ENCODE measurements at places on chromosomes 2 and 18.

DNA sequence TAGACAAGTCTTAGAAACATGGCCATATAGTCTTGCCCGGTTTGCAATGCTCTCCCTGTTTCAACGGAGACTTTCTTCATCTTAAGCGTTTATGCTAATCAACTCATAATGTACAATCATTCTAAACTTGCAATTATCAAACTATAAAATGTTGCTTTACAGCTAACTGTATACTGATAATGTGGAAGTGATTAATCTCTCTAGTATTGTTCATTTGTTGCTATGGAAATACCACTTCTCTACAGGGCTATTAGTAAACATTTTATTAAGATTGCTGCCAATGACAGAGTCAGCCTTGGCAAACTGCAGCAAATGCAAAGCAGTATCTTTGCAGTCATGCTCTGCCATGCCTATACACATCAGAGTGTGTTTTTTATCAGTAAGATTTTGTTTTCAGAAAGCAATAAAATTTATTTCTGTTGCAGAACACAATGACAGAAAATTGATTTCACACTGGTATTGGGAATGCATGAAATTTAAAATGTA is 1201.8 kb upstream of the CDH2 start:
- no peak for DNase-seq

GRCh38 chr2:134670955-134671354 is 47.8 kb downstream of the TMEM163 start:
- DNase-seq: no peak

GRCh38 chr2:62329797-62330196 is 133.9 kb downstream of the B3GNT2 start:
- no peak for DNase-seq

DNA sequence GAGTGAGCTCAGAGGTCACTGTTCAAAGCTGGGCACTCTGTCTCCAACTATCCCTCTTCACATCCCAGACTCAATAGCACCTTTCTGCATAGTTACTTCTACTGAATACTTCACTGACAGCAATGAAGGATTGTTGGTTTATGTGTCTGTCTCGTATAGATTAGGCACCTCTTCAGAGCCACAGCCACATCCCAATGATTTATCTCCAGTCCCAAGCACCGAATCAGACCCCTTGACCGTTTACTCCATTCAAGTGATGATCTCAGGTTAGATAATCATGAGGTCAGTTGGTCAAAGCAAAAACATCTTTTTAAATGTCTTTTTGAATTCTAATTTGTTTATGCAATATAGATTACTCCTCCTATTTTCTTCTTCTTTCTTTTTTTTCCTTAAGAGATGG is 14.7 kb downstream of the NEDD4L start:
- no peak for DNase-seq

GRCh38 chr2:6913415-6914157 is 3.6 kb upstream of the RNF144A start:
- DNase-seq: no peak

DNA sequence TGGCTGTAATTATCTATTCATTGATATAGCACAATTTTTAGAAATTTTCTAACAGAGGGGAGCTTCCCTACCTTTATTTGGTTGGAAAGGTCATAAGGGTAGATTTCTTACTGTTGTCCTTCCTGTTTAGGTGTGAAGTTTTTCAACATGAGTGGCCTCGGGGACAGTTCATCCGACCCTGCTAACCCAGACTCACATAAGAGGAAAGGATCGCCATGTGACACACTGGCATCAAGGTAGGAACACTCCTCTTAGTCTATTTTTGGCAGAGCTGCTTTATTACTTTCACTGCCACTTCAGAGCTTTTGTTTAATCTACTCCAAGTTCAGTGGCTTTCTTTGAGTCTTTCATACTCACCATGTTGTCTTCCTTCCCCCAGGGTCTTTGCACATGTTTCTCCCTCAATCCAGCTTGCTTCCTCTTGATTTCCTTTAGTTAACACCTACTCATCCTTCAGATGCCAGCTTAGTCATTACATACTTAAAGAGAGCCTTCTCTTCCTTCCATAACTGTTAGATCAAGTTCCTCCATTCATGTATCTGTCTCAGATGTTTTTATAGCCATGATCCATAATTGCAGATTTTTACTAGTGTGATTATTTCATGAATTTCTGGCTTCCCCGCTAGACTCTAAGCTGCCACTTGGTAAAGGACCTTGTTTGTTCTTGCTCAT is 134.5 kb downstream of the PTRHD1 start:
- no peak for DNase-seq

GRCh38 chr2:2229626-2230432 is 101.2 kb downstream of the MYT1L start:
- DNase-seq: no peak

GRCh38 chr2:147577323-147577997 is 267.4 kb upstream of the ACVR2A start:
- no peak for DNase-seq

- DNase-seq: no peak
Measured at GRCh38 chr2:2569306-2569705, 238.2 kb upstream of the MYT1L start.

DNA sequence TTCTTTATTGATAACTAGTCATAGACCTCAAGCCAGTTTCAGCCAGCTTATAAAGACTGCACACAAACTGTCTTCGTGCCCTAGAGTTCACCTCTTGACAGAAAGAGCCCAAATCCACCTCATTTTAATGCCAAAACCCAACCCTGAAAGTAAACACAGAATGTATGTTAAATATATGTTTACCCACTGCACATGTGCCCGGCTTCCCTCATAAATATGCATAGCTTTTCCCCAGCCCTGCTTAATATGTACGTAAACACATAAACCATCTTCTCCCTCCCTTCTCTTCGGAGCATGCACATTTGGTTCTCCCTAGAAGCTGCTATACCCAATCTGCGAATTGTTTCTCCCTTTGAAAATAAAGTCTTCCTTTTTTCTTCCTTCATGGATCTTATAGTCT is 73.9 kb upstream of the XIRP2 start:
- DNase-seq: no peak

GRCh38 chr2:181658444-181658843 is 1.5 kb upstream of the CERKL start:
- DNase-seq: no peak

DNA sequence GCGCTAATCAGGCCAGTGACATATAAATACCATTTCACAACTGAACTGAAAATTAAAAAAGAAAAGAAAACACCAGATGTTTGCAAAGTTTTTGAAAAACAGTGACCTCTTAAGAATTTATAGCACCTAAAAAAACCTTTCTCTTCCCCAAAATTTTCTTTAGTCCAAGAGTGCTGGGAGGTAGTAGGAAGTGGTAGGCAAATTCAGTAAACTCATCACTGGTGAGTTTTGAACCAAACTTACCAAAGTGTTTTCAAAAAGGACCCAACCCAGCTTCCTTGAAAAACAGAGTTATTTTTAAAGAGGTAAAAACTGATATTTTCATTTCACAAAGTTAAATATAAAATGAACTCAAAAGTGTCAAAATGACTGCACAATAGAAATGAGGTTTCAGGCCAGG is 90.4 kb downstream of the TMEM247 start:
- no peak for DNase-seq

- no peak for DNase-seq
Measured at GRCh38 chr2:170815746-170816503, 762 bp upstream of the GAD1 start.

DNA sequence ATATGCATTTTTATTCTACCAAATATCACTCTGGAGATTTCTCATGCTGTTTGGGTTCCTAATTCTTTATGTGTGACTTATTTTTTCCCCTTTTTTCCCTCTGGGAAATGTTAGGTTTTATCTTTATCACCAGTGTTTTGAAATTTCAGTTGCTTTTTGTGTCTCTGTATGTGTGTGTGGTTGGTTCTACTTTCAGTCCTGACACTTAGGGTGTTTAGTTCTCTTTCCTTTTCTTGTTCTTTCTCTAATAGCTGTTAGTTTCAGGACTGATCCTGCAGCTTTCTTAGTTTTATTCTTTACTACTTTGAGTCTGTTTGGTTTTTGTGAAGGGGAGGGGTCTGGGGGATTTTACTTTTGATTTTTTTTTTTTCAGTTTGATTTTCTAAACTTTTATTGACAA is 23.1 kb downstream of the PPM1B start:
- no peak for DNase-seq

- no peak for DNase-seq
Measured at GRCh38 chr2:222423186-222423585, 1.2 kb upstream of the SGPP2 start.

DNA sequence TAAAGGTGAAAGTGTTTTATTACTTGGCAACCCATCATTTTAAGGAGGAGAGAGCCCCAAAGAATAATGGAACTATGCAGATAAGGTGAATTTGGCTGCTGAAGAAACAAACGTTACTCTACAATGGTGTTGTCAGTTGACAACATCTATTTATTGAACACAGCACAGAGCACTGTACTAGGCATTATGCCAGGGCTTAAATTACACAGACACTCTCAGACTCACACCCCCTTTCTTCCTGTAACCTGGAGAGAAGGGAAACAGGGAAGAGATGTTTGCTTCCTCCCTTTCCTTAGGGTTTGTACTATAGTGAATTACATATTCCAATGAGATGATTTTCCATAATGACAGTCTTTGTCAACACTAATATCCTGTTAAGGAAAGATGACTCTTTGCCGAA is 94.0 kb upstream of the ATP5MC3 start:
- DNase-seq: no peak

- no peak for DNase-seq
Measured at GRCh38 chr18:75868031-75868430, 440.5 kb upstream of the SMIM21 start.

DNA sequence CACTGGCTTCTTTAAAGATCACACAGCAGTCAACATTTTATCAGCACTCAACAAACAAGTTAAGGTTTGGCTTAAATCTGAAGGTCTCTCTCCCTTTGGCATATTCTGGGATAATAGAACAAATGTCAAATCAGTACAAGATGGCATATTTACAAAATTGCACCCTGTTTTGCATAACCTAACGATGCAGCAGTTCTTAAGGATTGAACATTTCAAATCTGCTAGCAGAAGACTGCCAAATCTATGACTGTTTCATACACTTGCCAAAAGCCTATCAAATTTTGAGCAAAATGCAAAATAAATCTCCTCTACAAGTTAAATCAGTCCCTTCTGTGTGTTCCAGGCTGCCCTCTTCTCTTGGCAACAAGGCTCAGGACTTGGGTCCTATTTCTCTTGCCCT is 73.6 kb downstream of the DPP4 start:
- no peak for DNase-seq

DNA sequence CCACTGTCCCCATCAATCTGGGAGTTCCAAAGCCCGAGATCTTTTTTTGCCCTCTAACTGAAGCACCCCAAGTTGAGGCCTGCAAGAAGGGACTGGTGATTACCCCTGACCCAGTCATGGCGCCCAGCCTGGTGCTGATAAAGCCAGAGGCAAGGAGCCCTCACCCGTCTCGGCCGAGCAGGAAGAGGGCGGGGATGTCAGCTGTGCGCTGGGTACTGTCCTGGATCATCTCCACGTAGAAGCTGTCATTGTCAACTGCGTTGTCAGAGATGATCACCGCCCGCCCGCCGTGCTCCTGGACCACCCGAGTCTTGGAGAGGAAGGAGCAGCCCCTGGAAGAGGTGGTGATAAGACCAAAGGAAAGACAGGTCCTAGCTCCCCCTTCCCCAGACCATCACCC is 4.4 kb downstream of the PRADC1 start:
- DNase-seq: no peak

GRCh38 chr2:225070811-225071210 is 28.5 kb upstream of the DOCK10 start:
- no peak for DNase-seq

DNA sequence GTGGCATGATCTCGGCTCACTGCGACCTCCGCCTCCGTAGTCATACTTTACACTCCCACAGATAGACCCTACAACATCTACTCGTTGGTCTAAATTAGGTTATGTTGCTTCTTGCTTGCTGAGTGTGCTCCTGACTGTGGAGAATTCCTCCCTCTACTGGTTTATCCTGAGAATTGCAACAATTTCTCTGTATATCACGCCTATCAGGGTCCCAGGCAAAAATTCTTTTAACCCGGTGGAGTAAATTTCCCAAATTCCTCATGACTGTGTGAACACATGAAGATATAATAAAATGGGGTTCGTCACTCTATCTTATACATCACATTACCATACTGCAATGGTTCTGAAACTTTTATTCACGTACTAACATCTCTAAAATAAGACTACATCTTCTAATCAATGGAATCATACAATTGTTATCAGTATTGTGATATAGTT is 156.7 kb downstream of the EVA1A start:
- no peak for DNase-seq

- DNase-seq: no peak
Measured at GRCh38 chr18:33157893-33158292, 282.6 kb downstream of the CCDC178 start.

DNA sequence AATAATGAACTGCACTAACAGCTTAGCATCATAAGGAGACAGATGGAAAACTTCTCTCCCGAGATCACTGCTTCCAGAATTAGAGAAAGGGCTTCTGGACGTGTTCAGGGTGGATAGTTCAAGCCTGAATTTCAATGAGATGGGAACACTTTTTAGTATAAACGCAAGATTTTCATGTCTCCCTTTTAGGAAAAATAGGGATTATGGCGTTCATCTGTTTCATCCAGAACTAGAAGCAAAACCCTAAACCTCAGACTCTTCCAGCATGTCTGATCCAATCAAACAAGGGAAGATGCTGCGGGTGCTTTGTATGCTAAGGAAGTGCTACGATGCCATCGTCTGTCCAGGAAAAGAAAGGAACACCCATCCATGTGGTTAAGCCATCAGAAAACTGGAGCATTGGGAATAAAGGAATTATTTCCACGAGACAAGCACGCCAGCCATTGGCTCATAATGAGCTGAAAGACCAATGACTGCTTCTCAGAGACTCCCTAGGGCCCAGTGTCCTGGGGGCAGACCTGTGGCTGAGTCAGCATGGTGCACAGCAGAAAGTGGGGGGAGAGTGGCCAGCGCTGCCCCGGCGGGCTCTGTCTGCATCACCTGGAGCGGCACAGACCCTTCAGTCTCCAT is 65.9 kb upstream of the AFF3 start:
- no peak for DNase-seq

DNA sequence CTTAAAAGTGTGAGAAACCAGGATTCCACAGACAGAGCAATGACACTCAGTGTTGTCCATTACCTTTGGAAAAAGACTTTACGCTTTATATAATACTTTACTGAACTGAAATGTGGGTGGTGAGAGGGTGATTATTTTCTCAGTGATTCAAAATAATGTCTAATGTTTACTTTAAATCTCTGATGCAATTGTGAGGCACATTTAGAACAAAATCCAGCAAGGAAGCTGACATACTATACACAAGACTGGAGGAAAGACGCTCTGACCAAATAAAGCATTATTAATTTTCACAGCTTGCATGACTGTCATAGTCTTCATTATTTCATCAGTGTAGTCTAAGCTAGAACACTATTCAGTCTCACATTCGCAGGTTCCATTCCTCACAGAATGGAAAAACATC is 34.1 kb upstream of the STAT1 start:
- no peak for DNase-seq

GRCh38 chr18:28411806-28412205 is 234.9 kb upstream of the CDH2 start:
- DNase-seq: no peak

GRCh38 chr2:197926673-197927072 is 122.3 kb downstream of the PLCL1 start:
- DNase-seq: no peak

GRCh38 chr2:96547731-96548171 is 11.2 kb downstream of the ARID5A start:
- no peak for DNase-seq

GRCh38 chr2:196365923-196366322 is 194.5 kb upstream of the STK17B start:
- no peak for DNase-seq

GRCh38 chr18:60746491-60746890 is 373.9 kb upstream of the MC4R start:
- DNase-seq: no peak
